Naive thymus-derived CD4-positive, alpha-beta T cell (primary cell): ENCODE measurements at places on chromosomes 12 and 14. TPM values are rescaled to one million over a fixed set of nuclear protein-coding genes. Genes with fewer than 3 reads are reported as not detected.

The CNTN1 gene
- not detected for total RNA-seq

The HHIPL1 gene
- not detected for total RNA-seq

- no peaks in the 10 kb centered on the region for H3K4me1 ChIP-seq
- no peak overlapping the region for H3K4me3 ChIP-seq
- no peaks in the 10 kb centered on the region for H3K36me3 ChIP-seq
- no peak for DNase-seq
- no peaks in the 10 kb centered on the region for H3K27me3 ChIP-seq
These were observed 43.9 kb upstream of the ABCC9 start for GRCh38 chr12:21985155-21985554.

DNA sequence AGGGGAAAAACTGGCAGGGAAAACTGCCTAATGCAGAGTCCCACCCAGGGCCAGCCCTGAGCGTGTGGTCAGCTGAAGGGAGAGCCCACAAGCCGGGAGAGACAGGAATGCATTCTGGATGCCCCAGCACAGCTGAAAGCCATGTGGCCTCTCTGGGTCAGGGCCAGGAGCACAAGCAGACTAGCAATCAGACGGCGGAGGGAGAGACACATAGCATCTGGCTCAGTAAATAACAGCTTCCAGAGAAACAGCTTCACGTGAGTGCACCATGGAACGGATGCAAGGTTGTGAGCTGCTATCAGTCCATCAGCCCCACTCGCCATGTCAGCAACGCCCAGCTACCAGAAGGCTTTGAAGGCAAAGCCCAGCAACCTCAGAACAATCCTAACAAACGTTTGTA, 28.2 kb upstream of the TMEM106C start:
- no peak overlapping the region for H3K27ac ChIP-seq
- H3K27me3 ChIP-seq: no peaks in the 10 kb centered on the region
- no peak overlapping the region for H3K4me3 ChIP-seq
- no peak for DNase-seq
- no peaks in the 10 kb centered on the region for H3K4me1 ChIP-seq

The SCNN1A gene
- 5.0 TPM for total RNA-seq

The GPD1 gene
- 0.50 TPM for total RNA-seq

DNA sequence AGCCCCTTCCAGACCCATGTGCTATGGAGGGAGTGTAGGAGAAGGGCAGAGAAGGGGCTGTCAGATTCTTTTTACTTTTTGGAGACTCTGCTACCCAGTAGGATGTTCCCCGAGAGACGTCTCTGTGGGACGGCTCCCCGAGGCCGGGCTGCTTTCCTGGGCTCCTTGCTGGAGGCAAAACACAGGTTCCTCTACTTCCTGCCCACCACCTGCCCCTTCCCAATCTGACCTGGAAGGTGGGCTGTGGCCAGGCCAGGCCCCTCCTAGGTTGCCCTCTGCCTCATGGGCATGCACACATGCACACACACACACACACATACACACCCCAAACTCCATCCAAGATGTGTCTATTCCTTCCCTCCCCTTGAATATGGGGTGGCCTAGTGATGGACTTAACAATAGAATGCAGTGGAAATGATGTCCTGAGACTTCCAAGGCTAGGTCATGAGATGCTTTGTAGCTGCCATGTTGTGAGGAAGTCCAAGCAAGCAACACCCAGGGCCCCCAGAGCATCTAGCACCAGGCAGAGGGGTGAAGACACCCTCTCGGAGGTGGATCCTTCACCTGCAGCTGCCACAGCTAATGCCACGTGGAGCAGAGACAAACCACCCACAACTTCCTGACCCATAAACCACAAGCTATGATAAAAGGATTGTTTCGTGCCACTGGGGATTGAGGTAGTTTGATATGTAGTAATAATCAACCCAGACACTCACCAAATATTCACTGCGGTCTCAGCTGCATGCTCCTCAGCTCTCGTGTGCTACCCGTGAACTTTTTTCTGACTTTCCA, 1.6 kb upstream of the ASB2 start:
- no peaks in the 10 kb centered on the region for H3K27me3 ChIP-seq
- peak overlapping the region; percentile 11 for H3K4me3 ChIP-seq
- peak overlapping the region; percentile 40 for H3K27ac ChIP-seq
- no peaks in the 10 kb centered on the region for H3K36me3 ChIP-seq

DNA sequence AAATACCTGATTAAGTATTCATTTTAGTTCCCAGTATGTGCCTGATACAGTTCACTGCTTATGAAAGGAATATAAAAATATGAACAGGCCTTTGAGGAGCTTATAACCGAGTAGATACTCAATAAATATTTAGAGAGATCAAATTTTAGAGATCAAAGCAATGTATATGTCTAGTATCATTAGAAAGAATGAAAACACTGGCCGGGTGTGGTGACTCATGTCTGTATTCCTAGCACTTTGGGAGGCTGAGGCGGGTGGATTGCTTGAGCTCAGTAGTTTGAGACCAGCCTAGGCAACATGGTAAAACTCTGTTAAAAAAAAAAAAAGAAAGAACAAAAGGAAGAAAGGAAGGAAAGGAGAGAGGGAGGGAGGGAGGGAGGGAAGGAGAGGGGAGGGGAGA, 113.2 kb upstream of the EEA1 start:
- no peak for DNase-seq
- H3K36me3 ChIP-seq: no peaks in the 10 kb centered on the region
- no peaks in the 10 kb centered on the region for H3K27me3 ChIP-seq
- no peaks in the 10 kb centered on the region for H3K4me1 ChIP-seq
- no peak overlapping the region for H3K27ac ChIP-seq

GRCh38 chr12:99068993-99069747, 424.1 kb downstream of the APAF1 start:
- H3K4me1 ChIP-seq: no peaks in the 10 kb centered on the region
- no peak overlapping the region for H3K4me3 ChIP-seq
- H3K27ac ChIP-seq: no peak overlapping the region
- DNase-seq: no peak
- H3K36me3 ChIP-seq: no peaks in the 10 kb centered on the region

The RAP1B gene
- 217 and 221 TPM in 2 replicates for total RNA-seq

The PLBD1 gene
- total RNA-seq: 0.30 TPM

GRCh38 chr14:90040411-90040810, 21.4 kb upstream of the KCNK13 start:
- H3K4me1 ChIP-seq: no peaks in the 10 kb centered on the region
- no peak for DNase-seq
- no peak overlapping the region for H3K4me3 ChIP-seq
- peaks cover 44% of the 10 kb centered on the region for H3K36me3 ChIP-seq
- no peak overlapping the region for H3K27ac ChIP-seq

The MSI1 gene
- not detected for total RNA-seq

DNA sequence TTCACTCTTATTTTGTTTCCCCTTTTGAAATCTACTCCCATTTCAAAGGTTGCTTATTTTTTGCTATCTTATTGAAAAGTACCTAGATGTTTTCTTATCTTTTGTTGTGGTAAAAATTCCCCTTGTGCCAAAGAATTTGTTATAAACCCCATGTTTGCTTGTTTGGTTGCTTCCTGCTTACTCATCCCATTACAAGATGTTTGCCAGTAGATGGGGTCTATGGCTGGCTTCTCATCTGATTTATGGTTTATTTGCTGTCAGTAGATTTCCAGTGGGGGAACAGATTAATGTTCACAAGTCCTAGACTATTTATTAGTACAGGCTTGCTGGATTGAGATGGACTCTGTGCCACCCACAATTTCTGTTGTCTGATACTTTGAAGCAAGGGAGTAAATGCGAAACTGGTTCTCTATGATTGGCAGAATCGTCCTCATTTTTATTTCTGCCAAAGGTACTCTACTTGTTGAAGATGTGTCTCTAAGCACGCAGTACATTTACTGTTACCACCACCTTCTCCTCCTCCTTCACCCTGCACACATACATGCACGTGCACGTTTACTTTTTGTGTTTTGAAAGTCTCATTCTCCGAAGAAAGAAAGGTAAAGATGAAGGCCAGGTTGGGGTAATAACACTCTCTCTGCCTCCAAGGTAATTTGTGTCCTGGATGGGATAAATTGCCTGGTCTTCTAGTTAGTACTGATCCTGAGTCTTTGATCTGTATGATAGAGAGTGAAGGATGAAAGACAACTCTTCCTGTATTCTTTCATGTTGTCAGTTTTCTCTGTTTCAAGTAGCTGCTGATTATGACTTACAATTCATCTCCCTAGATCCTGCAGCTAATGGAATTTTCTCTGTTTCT, 117.2 kb upstream of the ATP2B1 start:
- no peaks in the 10 kb centered on the region for H3K36me3 ChIP-seq
- no peaks in the 10 kb centered on the region for H3K4me1 ChIP-seq
- H3K4me3 ChIP-seq: no peak overlapping the region
- no peak overlapping the region for H3K27ac ChIP-seq
- H3K27me3 ChIP-seq: no peaks in the 10 kb centered on the region
- no peak for DNase-seq

GRCh38 chr12:2360630-2361170, 307.9 kb downstream of the CACNA1C start:
- no peaks in the 10 kb centered on the region for H3K27me3 ChIP-seq
- peaks cover 14% of the 10 kb centered on the region for H3K4me1 ChIP-seq
- H3K36me3 ChIP-seq: no peaks in the 10 kb centered on the region
- no peak for DNase-seq
- no peak overlapping the region for H3K27ac ChIP-seq

The CD4 gene
- 267 and 270 TPM in 2 replicates for total RNA-seq

The NXPH4 gene
- total RNA-seq: not detected

The DRAM1 gene
- total RNA-seq: 2.4 TPM

- no peak for DNase-seq
- H3K27ac ChIP-seq: no peak overlapping the region
- peaks cover 17% of the 10 kb centered on the region for H3K4me1 ChIP-seq
- no peak overlapping the region for H3K4me3 ChIP-seq
- H3K36me3 ChIP-seq: no peaks in the 10 kb centered on the region
These were observed 48.3 kb upstream of the BCL2L14 start for GRCh38 chr12:12022306-12022936.

The CLEC2A gene
- not detected for total RNA-seq

GRCh38 chr12:6699259-6699988, 1.2 kb downstream of the PIANP start:
- no peaks in the 10 kb centered on the region for H3K27me3 ChIP-seq
- DNase-seq: no peak
- H3K27ac ChIP-seq: no peak overlapping the region

The RTN1 gene
- total RNA-seq: not detected in 2 replicates

DNA sequence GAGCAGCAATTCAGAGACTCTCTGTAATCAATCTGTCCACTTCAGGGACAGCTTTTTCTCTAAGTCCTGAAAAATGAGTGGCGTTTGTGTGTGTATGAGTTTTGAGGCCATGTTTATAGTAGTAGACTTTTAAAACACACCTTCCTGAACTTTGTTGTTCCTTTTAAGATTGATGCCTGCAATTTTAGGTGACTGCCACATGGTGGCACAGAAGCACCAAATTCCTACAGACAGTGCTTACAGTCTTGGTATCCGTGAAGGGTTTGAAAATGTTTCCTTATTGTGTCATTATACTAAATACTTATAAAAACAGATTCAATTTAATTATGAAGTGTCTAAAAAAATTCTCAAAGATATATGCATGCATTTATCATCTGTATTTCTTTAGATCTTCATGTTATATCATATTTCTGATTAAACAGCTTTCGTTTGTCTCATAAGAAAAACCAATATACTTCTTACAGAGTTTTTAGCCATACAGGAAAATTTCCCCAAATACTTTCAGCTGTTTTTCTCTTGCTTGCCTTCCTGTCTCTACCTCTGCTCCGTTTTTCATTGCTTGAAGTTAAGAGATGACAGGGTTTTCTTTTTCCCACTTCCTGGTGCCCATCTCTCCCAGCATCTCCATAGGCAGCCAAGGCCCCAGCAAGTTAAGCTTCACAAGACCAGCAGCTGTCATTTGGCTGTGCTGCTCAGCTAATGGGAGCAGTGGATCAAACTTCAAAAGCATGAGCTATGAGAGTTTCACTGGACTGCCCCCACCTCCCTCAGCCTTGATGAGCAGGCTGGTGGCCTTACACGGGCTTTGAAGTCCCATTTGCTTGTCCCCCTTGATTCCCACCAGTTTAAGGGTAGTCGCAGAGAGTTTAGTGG, 259.6 kb downstream of the AKAP6 start:
- no peak overlapping the region for H3K4me3 ChIP-seq
- no peak overlapping the region for H3K27ac ChIP-seq
- no peaks in the 10 kb centered on the region for H3K27me3 ChIP-seq

GRCh38 chr14:100576091-100577085, 10.8 kb downstream of the BEGAIN start:
- H3K4me3 ChIP-seq: no peak overlapping the region
- H3K4me1 ChIP-seq: no peaks in the 10 kb centered on the region
- no peaks in the 10 kb centered on the region for H3K27me3 ChIP-seq
- H3K27ac ChIP-seq: no peak overlapping the region
- no peaks in the 10 kb centered on the region for H3K36me3 ChIP-seq

The OTX2 gene
- not detected for total RNA-seq

GRCh38 chr14:106346534-106347290, 820.3 kb downstream of the TMEM121 start:
- no peaks in the 10 kb centered on the region for H3K27me3 ChIP-seq
- H3K4me3 ChIP-seq: no peak overlapping the region
- H3K4me1 ChIP-seq: no peaks in the 10 kb centered on the region
- no peak overlapping the region for H3K27ac ChIP-seq
- no peak for DNase-seq

The KRT79 gene
- not detected in 2 replicates for total RNA-seq

The IFNG-AS1 gene
- 0.28 and 0.31 TPM in 2 replicates for total RNA-seq

The RNF212B gene
- total RNA-seq: not detected

DNA sequence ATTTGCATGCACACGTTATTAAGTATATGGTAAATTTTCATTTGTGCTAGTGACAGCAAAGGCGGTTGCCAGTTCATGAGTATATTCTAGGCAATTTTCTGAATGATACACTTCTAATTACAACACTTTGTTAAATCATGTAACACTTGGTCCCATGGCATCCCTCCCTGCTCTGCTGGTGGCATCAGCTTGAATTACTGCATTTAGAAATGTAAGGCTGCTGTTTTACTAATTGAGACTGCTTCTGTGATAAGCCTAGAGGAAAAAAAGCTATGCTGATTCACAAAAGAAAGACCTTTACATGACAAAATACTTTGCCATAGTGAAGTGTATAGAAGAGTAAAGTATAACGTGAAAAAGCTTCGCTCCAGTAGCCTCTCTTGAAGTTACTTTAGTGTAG, 636.1 kb downstream of the KCNH5 start:
- H3K4me1 ChIP-seq: no peaks in the 10 kb centered on the region
- H3K4me3 ChIP-seq: no peak overlapping the region
- H3K27me3 ChIP-seq: no peaks in the 10 kb centered on the region
- H3K36me3 ChIP-seq: no peaks in the 10 kb centered on the region

DNA sequence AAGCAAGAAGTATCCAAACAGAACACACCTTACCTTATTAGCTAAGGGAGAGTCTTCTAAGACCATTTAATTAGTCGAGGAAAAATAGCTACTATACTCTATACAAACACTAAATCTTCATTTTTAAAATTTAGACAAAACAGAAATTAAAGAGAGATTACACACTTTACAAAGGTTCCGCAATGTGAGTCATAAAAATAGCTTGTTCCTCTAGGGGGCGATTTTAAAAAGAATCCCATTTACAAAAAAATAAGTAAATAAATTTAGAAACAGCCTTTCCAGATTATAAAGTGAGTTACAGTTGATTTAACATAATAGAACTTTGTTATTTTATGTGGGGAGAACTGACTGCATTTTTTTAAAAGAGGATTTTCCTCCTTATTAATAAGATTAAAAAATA, 201.6 kb downstream of the PAX9 start:
- no peaks in the 10 kb centered on the region for H3K36me3 ChIP-seq
- DNase-seq: no peak
- no peaks in the 10 kb centered on the region for H3K27me3 ChIP-seq
- H3K4me1 ChIP-seq: no peaks in the 10 kb centered on the region
- no peak overlapping the region for H3K4me3 ChIP-seq
- H3K27ac ChIP-seq: no peak overlapping the region

- H3K4me1 ChIP-seq: no peaks in the 10 kb centered on the region
- H3K27ac ChIP-seq: no peak overlapping the region
- no peak for DNase-seq
- H3K4me3 ChIP-seq: no peak overlapping the region
These were observed 17.3 kb downstream of the LRTM2 start for GRCh38 chr12:1837541-1838204.

The TMEM132C gene
- total RNA-seq: not detected
